ENCODE measurements at places on chromosomes 4 and X.

- DNase-seq = no peak
These were observed 45.5 kb upstream of the FAM241A start for GRCh38 chr4:112099701-112100297.

- DNase-seq = no peak
These were observed 299.0 kb downstream of the RAPGEF2 start for GRCh38 chr4:159401791-159402380.

GRCh38 chr4:36891971-36892370 lies 352.6 kb upstream of the NWD2 start:
- no peak for DNase-seq

DNA sequence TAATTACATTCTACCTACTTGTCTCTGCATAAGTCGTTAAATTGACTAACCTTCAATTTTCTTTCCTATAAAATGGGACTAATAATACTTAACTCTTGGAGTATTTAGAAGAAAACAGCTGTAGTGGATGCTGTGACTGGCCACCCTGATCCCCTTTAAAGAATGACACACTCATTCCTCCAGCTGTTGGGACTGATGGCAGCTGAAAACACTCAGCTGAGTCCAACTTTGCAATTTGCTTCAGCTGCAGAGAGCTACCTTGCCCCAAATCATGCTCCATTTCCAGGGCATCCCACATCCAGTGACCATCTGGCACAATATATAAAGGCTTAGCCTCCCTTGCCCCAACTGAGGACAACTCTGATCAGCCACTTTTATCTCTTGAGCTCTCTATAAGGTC lies 89.1 kb downstream of the MID1IP1 start:
- no peak for DNase-seq

GRCh38 chr4:4784379-4784778 lies 75.1 kb upstream of the MSX1 start:
- DNase-seq = no peak

- no peak for DNase-seq
These were observed 29.2 kb downstream of the TBC1D9 start for GRCh38 chr4:140726776-140727500.

- DNase-seq = no peak
These were observed 1.9 kb downstream of the NEUROG2 start for GRCh38 chr4:112513971-112514646.

All from D341Med (cell line).